ENCODE measurements at places on chromosomes 11 and 22.
A peak's percentile ranks its signal among the peaks of the same experiment; 100 is the strongest.

DNA sequence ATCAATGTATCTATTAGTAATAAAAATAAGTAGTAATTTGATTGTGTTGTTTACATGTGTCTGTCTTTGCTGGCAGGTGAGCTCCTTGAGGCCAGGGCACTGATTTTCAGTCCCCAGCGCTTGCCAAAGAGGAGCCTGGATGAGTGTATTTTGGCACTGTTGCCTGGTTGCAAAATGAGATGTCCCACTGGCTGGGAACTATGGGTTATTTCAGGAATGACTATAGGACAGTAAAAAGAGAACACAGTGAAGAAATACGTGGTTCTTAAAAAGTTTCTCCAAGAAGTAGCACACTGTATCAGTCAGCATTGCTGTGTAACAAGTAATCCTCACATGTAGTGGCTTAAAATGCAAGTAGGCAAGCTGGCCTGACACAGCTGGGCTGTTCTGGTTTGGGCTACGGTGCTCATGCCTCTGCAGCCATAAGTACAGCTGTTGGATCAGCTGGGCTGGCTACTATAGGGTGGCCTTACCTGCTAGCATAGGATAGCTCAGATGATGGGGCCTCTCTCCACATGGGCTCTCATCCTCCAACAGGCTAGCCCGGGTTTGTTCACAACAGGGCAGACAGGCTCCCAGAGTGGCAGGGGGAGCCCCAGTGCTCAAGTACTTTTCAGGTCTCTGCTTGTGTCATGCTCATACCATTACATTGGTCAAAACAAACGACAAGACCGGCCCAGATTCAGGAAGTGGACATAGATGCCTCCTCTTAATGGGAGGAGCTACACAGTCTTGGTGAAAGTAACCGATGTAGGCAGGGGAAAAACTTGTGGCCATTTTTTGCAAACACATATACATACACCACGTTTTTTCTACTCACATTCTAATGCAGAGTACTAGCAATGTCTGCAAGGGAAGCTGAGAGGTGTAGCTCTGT, 399.1 kb downstream of the LARGE1 start:
- DNase-seq: no peak

GRCh38 chr22:21855676-21856075, 11.8 kb downstream of the MAPK1 start:
- no peak for DNase-seq

DNA sequence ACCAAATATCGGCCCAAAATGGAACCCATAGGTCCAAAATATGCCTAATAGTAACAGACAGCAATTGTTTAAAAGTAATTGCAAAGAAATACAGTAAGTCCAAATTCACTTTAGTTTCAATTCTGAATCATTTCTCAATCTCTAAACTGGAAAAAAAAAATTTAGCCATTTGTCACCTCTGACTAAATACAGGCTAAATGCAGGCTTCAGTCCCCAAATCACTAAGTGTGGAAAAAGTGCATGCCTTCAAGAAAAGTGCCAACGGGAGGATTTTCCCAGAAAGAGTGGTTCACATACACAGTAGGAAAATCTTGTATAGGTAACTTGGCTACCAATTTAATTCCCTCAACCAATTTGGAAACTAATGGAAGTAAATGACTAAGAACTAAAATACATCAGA, 35.7 kb downstream of the SIK3 start:
- DNase-seq: no peak

DNA sequence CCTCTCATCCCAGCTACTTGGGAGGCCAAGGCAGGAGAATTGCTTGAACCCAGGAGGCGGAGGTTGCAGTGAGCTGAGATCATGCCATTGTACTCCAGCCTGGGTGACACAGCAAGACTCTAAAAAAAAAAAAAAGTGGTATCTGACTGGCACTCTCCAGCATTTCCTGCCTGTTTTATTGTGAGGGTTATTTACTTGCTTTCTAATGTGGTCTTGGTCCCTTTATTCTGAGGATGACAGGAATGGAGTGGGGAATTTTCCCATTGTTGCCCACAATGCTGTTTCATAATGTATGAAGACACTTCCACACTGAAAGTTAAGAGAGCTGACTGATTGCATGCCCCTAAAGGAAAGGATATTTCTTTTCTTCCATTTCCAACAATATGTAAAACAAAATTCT, 286.5 kb upstream of the MTNR1B start:
- DNase-seq: no peak

- no peak for DNase-seq
Measured at GRCh38 chr11:8252388-8252787, 11.3 kb downstream of the LMO1 start.

GRCh38 chr11:47928426-47928825, 51.9 kb upstream of the PTPRJ start:
- DNase-seq: no peak

- DNase-seq: no peak
Measured at GRCh38 chr11:47460571-47461235, 11.8 kb upstream of the RAPSN start.

GRCh38 chr22:49382451-49382735, 445.3 kb downstream of the BRD1 start:
- no peak for DNase-seq

- no peak for DNase-seq
Measured at GRCh38 chr11:130995266-130995665, 79.0 kb upstream of the SNX19 start.

- DNase-seq: no peak
Measured at GRCh38 chr11:8989453-8989852, 14.3 kb downstream of the NRIP3 start.

- no peak for DNase-seq
Measured at GRCh38 chr11:30545507-30545906, 40.6 kb downstream of the MPPED2 start.

- DNase-seq: no peak
Measured at GRCh38 chr11:114109206-114110090, 49.9 kb downstream of the ZBTB16 start.

DNA sequence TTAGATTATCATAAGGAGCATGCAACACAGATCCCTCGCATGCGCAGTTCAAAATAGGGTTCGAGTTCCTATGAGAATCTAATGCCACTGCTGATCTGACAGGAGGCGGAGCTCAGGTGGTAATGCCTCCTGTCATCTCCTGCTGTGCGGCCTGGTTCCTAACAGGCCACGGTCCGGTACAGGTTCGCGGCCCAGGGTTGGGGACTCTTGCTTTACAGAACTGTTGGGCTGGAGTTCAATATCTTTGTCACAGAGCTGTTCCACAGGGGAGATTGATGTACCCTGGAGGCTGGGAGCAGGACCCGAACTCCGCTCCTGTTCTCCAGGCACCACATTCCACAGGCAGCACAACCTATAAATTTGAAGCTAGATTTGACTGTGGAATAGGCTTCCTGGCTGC, 358.1 kb upstream of the NARS2 start:
- DNase-seq: no peak

DNA sequence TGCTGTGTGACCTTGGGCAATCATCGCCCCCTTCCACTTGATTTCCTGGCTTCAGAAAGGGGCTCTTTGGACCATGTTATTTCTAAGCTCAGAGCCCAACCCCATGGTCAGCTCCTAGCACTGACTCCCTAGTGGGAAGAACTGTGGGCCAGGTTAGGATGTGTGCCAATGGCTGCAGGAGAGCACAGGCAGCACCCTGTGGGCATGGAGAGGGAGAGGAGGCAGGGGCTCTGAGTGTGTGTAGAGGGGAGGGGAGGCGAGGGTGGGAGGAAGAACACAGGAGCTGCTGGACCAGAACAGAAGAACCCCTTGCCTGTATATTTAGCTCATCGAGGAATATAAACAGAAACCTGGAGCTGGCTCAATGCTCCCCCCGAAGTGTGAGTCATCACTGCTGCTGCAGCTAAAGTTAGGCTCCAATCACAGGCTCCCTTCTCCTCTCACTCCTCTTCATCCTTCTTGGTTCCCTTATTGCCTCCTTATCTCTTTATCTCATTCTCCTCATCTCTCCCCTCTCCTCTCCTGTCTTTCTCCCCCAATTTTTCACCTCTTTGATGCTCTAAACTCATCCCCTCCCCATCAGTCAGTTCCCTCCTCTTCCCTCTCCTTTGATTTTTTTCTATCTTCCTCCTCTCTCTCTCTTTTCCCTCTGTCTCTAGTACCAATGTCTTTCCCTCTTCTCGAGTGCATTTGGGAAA, 14.5 kb upstream of the RPS19BP1 start:
- no peak for DNase-seq

DNA sequence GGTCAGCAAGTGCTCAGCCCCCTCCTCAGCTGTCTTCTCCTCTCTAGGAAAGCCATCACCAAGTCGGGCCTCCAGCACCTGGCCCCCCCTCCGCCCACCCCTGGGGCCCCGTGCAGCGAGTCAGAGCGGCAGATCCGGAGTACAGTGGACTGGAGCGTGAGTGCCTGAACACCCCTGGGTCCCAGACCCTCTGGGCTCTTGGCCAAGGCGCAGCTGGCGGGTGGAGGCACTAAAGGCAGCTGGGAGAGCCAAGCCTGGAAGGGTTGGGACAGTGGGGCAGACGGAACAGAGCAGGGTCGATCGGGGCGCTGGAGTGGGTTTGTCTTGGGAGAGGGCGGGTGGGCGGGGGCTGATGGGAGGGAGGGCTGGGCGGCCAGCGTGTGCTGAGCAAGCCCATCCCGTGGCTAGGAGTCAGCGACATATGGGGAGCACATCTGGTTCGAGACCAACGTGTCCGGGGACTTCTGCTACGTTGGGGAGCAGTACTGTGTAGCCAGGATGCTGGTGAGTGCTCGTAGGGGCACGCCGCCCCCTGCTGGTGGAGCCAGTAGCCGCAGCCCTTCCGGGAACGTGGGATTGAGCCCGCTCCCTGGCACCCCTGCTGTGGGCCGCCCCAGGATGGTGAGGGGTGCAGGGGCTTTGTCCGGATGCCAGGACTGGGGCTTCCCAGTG, 14.1 kb upstream of the MDK start:
- peak; percentile 59 for DNase-seq

DNA sequence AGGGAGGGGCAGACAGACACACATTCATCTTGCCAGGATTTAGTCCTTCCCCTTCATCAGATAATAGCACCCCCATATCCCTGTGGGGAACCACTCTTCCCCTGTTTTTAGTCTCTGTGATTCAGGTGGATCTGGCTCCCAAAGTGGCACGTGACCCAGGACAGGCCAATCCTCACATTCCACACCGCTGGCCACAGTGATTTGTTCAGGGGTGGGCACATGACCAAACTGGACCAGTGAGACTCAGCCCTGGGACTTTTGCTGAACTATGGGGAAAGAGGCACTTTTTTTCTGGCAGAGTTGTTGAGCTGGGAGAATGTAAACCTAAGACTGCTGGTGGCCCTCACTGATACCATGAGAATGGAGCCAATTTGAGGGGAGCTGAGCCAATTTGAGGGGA, 19.1 kb upstream of the KCNJ11 start:
- DNase-seq: no peak

DNA sequence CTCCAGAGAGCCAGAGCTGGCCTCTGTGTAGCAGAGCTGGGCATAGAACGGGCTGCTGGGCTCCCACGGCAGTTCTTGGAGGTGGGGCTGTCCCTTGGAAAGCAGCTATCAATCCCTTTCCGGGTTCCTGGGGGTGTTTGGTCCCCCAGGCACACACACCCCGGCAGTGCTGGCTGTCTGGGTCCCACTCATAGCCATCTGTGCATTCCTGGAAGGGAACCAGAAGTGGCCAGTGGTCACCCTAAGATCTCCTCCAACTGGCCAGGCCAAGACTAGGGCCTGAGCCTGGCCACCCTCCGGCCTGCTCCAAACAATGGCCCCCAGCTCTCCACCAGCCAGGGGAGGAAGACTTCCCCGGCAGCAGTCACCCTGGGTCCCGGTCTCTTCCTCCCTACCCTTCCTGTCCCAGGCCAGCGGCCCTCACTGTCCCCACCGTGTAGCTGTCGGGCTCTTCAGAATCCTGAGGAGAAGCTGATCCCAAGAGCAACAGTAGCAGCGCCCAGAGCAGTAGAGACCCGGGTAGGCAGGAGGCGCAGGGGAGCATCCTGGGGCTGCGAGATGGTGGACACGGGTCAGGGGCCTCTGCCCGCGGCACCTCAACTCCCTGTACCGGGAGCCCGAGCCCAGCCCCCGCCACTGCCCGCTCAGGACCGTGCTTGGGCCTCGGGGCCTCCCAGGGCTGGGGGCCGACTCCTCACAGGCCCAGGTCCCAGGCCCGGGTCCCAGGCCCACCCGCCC, 620 bp downstream of the EFEMP2 start:
- DNase-seq: no peak

- DNase-seq: no peak
Measured at GRCh38 chr11:73320763-73321603, 12.9 kb downstream of the ARHGEF17 start.

- no peak for DNase-seq
Measured at GRCh38 chr11:5291207-5291838, 10.4 kb downstream of the OR51B4 start.

- no peak for DNase-seq
Measured at GRCh38 chr11:10594407-10594806, 25.9 kb upstream of the LYVE1 start.

GRCh38 chr11:45661439-45662055, 3.9 kb downstream of the CHST1 start:
- no peak for DNase-seq

- DNase-seq: no peak
Measured at GRCh38 chr22:48068323-48068885, 1306.0 kb downstream of the TBC1D22A start.

Measured in stimulated activated CD4-positive, alpha-beta T cell treated with anti-CD3 and anti-CD28 coated beads, TNF-alpha, amount 100 ng/mL, for 1 hour (primary cell).